IMR-90 (cell line): ENCODE measurements at places on chromosomes 12 and 14.

DNA sequence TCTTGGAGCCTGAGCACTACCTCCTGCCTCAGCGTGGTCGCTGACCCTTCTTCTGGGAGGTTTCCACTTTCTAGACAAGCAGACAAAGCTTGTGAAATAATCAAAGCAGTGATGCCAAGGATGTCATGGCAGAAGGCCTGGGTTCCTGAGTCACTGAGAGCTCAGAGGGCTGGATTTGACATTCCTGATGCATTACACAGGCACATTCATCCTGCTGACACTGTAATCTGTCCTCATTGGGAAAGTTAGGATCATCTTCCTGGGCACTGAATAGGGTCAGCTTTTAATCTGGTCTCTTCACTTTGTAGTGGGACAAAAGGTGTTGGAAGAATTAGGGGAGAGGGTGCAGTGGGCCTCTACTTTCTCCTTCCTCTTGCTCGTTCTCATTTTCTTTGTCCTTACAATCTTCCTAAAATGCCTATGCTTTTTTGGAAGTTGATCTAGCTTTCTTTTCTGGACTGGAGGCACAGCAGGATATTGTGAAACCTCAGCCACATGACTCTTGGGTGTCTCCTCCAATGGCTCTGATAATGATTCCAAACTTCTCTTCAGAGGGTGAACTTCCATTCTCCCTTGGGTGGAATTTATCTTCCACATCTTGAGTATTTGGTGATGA is 29.6 kb downstream of the EEA1 start:
- peak overlapping the region; percentile 23; the same call in 1 of the 2 replicates for H3K4me3 ChIP-seq
- H3K27ac ChIP-seq = peak overlapping the region; percentile 44
- DNase-seq = peak; percentile 99
- no peaks in the 10 kb centered on the region for H3K27me3 ChIP-seq
- no peaks in the 10 kb centered on the region for H3K36me3 ChIP-seq

GRCh38 chr14:91163316-91163715 is 49.4 kb downstream of the DGLUCY start:
- H3K27ac ChIP-seq = no peak overlapping the region
- H3K36me3 ChIP-seq = peaks cover 23% of the 10 kb centered on the region
- H3K4me3 ChIP-seq = no peak overlapping the region

GRCh38 chr12:116302166-116303058 is 24.9 kb upstream of the MED13L start:
- no peaks in the 10 kb centered on the region for H3K36me3 ChIP-seq
- no peak overlapping the region for H3K27ac ChIP-seq
- no peak overlapping the region for H3K4me3 ChIP-seq
- no peak for DNase-seq

DNA sequence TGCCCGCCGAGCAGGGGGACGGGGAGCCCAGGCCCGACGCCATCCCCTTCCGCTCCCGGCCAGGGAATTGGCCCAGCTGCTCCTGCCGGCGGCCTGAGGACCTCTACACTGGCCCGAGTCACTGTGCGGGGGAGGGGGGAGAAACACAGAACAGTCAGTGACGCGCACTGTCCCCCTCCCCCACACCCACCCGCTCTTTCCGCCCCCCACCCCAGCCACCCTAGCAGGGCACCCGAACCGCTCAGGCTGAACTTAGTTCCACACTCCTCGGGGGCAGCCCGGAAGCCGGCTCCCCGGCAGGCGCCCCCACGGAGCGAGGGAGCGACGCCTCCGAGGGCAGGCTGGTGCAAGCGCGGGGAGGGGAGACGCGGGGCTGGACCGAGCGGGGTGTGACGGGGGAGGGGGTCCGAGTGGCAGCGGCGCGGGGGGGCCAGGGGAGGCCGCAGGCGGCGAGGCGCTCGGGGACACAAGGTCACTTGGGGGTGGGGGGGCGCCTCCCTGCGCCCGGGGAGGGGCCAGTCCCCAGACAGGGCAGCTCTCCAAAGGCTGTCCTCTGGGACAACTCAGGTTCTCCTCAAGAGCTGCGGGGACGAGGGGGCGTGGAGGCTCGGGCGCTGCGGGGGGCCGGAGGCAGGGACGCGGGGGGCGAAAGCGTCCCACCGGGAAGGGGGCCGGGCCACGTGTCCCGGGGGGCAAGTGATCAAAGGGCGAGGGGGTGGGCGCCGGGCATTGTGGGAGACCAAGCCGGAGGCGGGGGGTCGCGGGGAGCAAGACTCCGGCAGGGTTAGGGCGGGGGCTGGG is 648 bp downstream of the CHD4 start:
- H3K4me3 ChIP-seq = peak overlapping the region; percentile 90
- no peaks in the 10 kb centered on the region for H3K27me3 ChIP-seq
- DNase-seq = peak; percentile 23
- peaks cover 20% of the 10 kb centered on the region for H3K36me3 ChIP-seq

GRCh38 chr12:13117029-13117428 is 13.6 kb upstream of the GSG1 start:
- H3K36me3 ChIP-seq = no peaks in the 10 kb centered on the region
- no peak overlapping the region for H3K27ac ChIP-seq
- no peak for DNase-seq
- H3K27me3 ChIP-seq = no peaks in the 10 kb centered on the region

- H3K36me3 ChIP-seq = no peaks in the 10 kb centered on the region
- H3K27ac ChIP-seq = no peak overlapping the region
- DNase-seq = no peak
- H3K4me3 ChIP-seq = no peak overlapping the region
- H3K4me1 ChIP-seq = peaks cover 7% of the 10 kb centered on the region
Observed at GRCh38 chr14:51228890-51229289, 11.2 kb upstream of the TMX1 start.

DNA sequence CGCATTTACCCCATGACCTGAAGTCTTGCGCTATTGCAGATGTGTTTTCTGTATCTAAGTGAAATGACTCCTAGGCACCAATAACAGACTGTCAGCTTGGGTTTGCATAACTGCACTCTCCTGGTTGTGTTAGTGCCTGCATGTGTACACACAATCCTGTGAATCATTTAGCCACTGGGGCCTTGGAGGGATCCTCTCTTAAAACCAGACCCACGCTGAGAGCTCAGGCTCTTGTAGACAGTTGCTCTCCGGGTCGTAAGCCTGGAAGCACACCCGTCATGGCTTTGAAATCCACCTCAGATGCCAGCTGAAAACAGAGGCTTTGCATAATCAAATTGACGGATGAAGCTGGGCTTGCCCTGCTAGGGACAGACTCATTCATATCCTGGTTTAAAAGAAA is 79.2 kb upstream of the RBM19 start:
- H3K4me3 ChIP-seq = no peak overlapping the region
- no peaks in the 10 kb centered on the region for H3K4me1 ChIP-seq

DNA sequence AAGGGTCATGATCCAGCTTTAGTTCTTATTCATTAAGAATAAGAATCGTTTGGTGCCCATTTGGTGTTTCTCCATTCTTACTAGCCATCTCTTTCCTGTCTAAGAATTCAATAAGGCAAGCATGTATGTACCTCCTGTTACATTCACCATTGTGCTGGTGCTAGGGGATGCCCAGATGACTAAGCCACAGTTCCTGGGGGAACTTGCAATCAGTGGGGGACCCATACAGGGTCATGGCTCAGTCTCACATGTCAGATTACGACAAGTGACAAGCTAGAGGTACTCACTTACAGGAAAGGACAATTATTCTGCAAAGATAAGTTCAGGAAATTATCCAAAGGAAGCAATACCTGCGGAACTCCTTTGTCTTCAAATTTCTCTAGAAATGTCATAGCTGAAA is 125.4 kb downstream of the STXBP6 start:
- H3K4me1 ChIP-seq = peaks cover 4% of the 10 kb centered on the region; the same call in 1 of the 2 replicates
- H3K36me3 ChIP-seq = no peaks in the 10 kb centered on the region

DNA sequence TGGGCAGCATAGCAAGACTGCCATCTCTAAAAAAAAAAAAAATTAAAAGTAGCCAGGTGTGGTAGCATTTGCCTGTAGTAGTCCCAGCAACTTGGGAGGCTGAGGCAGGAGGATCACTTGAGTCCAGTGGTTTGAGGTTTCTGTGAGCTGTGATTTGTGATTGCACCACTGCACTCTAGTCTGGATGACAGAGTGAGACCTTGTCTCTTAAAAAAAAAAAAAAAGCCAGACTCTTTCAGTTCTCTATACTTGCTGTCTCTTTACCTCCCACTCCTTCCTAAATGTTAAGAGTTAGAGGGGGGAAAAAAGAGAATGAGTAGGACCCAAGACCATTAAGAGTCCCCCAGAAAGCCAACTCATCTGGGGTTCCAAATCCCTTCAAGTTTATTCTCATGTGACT is 17.8 kb downstream of the EIF2S1 start:
- no peak for DNase-seq
- H3K4me1 ChIP-seq = peaks cover 2% of the 10 kb centered on the region; the same call in 1 of the 2 replicates

DNA sequence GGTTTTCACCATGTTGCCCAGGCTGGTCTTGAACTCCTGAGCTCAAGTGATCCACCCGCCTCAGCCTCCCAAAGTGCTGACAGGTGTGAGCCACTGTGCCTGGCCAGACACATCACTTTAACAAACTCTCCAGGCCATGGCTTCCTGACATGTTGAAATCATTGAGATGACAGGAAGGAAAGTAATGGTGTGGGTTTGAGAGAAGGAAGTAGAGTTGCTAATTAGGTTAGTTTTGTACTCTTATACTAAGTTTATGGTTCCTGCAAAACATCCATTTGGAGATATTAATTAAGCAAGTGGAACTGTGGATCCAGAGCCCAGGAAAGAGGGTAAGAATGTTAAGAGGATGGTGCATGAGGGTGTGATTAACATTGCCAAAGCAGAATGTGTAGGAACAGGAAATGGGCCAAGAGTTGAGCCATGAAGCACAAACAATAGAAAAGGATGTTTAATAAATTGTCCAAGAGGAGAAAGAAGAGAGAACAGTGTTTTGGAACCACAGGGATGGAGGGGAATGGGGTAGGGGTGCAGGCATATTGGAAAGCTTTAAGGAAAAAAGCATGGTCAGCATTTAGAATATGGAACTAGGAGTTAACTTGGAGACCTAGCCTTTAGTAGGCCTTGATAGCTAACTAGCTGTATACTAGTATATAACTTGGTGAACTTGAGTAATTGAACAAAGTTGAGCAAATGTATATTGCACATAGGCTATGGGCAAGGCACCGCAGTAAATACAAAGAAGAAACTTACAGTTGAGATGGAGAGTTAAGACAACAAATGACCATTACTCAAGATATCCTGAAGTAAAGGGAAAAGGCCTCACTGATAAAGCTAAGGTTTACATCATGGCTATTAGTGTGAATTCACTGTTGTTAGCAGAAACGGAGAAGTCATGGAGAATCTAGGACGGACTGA is 91.3 kb upstream of the DNM1L start:
- H3K27ac ChIP-seq = no peak overlapping the region
- peaks cover 5% of the 10 kb centered on the region; the same call in 1 of the 2 replicates for H3K36me3 ChIP-seq
- H3K4me3 ChIP-seq = no peak overlapping the region
- H3K4me1 ChIP-seq = peaks cover 8% of the 10 kb centered on the region
- no peaks in the 10 kb centered on the region for H3K27me3 ChIP-seq

DNA sequence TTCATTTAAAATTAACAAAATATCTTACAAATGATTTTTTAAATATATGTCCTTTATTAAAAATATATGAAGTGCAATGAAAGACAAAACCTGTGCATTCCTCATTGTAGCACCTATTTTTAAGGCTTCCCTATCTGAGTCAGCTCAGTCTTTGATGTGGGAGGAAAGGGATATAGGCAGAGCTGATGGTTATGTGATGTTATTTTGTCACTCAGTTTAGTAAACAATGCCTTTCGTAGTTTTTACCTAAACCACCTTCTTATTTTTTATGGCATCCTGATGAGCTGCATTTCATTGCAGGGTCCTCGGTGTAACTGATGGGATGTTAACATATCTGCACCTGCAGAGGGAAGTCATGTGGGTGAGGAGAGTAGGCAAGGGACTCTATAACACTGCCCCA is 58.9 kb upstream of the FRMD6 start:
- peaks cover 10% of the 10 kb centered on the region for H3K4me1 ChIP-seq
- H3K36me3 ChIP-seq = no peaks in the 10 kb centered on the region
- DNase-seq = no peak
- no peaks in the 10 kb centered on the region for H3K27me3 ChIP-seq
- no peak overlapping the region for H3K4me3 ChIP-seq

DNA sequence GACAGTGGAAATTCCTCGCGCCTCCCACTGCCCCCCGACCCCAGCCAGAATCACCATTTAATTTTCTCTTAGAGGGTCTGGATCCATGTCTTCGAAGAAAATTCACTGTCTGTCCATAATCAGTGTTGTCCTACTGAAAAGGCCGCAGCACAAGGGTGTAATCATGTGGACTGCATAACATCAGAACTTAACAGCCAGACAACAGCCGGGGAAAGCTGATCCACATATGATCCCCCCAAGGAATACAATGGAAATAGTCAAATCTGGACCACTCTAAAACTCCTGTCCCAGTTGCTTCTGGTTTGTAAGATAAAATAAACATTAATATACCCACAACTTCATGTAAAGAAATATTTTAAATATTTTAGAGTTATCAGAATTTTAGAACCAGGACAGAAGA is 177.5 kb downstream of the SSPN start:
- H3K4me1 ChIP-seq = peaks cover 3% of the 10 kb centered on the region; the same call in 1 of the 2 replicates
- no peak overlapping the region for H3K4me3 ChIP-seq
- DNase-seq = no peak
- H3K36me3 ChIP-seq = no peaks in the 10 kb centered on the region
- H3K27ac ChIP-seq = no peak overlapping the region

DNA sequence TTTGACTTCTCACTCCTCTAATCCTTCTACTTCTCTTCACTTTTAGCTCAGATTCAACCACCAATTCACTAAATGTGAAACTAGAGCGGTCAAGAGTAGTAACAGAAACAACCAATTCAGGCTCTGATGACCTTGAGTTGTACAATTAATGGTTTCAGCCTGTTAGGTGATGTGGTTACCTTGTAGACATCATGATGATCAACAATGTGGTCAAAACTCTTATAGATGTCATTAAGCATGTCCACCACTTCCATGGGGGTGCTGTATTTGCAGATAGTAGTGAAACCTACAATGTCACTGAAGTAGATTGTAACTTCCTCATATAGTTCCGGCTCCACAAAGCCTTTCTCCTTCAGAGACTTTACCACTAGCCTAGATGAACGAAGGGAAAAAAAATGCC is 54.1 kb upstream of the PLBD1 start:
- no peaks in the 10 kb centered on the region for H3K4me1 ChIP-seq
- H3K4me3 ChIP-seq = no peak overlapping the region
- H3K36me3 ChIP-seq = no peaks in the 10 kb centered on the region
- H3K27me3 ChIP-seq = no peaks in the 10 kb centered on the region
- no peak for DNase-seq
- no peak overlapping the region for H3K27ac ChIP-seq

GRCh38 chr12:116441292-116441691 is 117.9 kb upstream of the MAP1LC3B2 start:
- DNase-seq = peak; percentile 30
- H3K36me3 ChIP-seq = no peaks in the 10 kb centered on the region
- H3K27me3 ChIP-seq = no peaks in the 10 kb centered on the region
- H3K4me3 ChIP-seq = no peak overlapping the region
- peaks cover 3% of the 10 kb centered on the region for H3K4me1 ChIP-seq
